Brain (organoid and tissue), 16 donors: ENCODE measurements at places on chromosomes 1 and 21. TPM values are rescaled to one million over a fixed set of nuclear protein-coding genes. Genes with fewer than 3 reads are reported as not detected.

DNA sequence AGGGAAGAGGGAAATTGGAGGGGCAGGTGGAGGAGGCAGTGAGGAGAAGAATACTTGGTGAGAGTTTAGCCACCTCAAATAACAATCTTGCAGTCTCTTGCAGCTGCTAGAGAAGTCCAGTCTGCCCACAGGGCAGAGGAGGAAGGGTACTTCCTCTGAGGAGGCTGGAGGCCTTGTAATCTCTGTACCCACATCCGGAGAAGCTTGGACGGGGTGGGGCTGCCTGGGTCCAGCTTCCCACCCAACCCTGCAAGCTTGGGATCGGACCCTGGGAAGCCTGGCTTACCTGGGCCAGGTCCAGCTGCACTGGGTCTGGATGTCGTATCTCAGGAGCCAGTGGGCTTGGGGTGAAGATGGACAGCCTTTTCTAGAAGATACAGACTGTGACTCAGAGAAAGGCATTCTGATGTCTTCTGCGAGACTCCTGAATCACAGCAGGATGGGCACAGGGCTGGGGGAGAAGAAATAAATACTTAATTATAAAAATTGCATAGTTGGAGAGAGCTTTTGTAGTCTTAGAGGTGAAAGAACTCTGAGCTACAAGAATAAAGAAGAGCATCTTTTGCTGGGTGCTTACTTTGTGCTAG, 111.8 kb upstream of the JUN start:
- DNase-seq: no peak

DNA sequence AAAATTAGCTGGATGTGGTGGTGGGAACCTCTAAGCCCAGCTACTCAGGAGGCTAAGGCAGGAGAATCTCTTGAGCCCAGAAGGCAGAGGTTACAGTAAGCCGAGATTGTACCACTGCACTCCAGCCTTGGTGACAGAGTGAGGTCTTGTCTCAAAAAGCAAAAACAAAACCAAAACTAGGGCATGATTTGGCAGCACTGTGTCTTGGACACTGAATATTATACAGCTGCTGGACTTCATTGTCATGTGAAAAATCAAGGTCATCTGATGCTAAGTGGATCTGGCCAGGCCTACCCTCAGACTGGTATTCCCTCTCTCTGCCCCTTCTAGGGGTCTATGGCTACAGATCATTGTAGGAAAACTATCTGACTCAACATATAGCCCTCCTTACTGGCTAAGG, 55.2 kb upstream of the MRPS6 start:
- no peak for DNase-seq

GRCh38 chr21:35579520-35580293, 480.6 kb downstream of the SETD4 start:
- DNase-seq: no peak

- no peak for DNase-seq
Observed at GRCh38 chr1:59539961-59540681, 243.2 kb downstream of the FGGY start.

DNA sequence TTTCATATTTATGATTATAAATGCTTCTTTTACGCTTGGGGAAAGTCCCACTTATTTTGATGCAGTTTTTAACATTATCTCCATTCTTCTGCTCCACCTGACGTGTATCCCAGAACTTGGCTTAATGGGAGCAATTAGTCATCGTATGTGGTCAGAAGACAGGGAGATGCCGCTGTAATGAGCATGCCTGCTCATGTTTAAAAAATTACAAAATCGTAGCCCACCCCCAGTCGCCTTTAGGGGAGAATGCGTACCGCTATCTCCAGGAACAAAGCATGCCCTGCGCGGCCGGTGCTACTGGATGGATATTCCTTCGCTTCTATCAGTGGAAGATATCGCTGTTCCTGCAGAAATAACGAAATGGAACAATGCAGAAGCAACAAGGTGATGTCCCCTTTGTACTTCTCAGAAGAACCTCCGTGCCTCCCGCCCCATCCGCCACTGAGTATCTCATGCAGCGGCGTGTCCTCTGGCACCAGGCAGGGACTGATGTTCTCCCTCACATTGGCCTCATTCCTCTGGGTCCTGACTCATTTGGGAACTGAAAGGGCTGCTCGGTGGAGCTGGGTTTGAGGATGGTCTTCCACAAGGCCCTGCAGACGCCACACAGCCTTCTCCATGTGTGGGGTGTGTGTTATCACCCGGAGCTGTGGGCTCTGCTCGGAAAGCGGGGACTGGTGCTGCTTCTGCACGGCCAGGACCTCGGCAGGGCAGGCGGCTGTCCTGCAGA, 116.3 kb upstream of the COL6A1 start:
- no peak for DNase-seq

- no peak for DNase-seq
Observed at GRCh38 chr1:36739703-36740289, 257.1 kb upstream of the CSF3R start.

DNA sequence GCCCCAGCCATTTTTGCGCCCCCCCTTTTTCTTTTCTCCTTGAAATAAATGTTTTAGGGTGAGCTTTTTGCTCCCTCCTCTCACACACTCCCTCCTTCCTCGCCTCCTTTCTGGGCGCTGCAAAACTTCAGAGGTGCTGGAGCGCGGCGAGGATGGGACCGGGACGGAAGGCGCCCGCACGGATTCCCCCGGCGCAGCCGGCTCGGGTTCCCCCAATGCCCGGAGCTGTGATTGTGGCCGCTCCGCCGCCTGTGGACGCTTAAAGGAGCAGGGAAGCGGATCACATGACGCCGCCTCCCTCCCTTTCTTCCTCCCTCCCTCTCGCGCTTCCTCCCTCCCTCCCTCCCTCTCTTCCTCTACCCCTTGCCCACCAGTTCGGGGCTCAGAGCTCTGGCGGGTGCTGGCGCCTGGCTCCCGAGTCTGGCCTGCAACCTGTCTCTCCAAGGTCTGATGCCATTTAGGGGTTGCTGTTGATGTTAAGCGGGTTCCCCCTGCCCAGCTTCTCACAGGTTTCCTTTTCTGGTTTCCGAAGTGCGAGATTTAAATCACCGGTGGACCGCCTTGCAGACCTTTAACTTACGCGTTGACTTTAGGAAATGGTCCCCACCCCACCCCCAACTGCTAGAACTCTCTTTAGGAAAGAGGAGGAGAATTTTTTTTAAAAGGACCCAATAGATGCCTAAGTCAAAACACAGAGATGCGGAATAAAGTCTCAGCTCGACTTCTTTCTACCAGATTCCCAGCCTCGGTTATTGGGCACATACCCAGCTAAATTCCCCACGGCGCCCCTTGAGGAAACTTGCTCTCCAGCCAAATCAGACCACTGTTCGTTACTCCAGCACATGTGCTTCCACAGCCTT, at the start of gene WLS:
TSS of gene WLS (minus strand) at position 235 of the 860 bp plus-strand sequence. CDS start at position 11, 224 bp downstream.
- peak; percentile 86 for DNase-seq

DNA sequence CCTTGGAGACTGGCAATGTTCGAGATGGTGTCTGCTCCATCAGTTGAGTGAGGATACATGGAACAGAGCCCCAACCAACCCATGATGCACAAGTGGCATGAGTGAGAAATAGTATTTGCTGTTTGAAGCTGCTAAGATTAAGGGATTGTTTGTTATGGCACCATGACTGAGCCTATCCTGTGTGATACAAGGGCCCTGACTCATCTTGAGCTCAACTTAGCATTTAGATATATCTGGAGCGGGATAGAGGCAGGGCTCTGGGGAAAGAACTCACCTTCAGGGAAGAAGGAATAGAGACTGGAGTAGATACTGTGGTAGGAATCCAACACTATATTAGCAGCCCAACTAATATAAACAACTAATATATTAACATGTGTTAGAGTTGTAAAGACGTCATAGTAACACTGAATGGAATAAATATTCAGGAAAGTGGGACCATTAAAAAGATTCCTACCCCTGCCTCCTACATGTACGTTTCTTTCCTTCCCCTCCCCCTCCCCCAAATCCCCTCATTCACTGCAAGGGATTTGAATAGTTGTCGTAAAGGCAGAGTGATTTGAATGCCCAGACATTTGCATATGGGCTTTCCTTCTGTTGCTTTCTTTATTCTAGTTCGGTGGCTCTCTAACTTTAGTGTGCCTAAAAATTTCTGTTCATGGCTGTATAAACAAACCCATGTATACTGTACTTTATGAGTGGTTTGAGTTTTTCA, 106.6 kb upstream of the POU3F1 start:
- DNase-seq: no peak

GRCh38 chr1:42290130-42290529, 44.9 kb downstream of the FOXJ3 start:
- DNase-seq: no peak

GRCh38 chr1:5658340-5659316, 333.6 kb downstream of the NPHP4 start:
- DNase-seq: no peak

- peak; percentile 29 for DNase-seq
Observed at GRCh38 chr1:53502641-53503432, 43.6 kb downstream of the DMRTB1 start.

Gene TNFRSF4
- 1.2 TPM for polyA plus RNA-seq

Gene GOLT1A
- 4.5 TPM for polyA plus RNA-seq

Gene FAM89A
- polyA plus RNA-seq: 6.2 TPM

Gene CENPL
- polyA plus RNA-seq: 10.2 TPM

Gene CHI3L1
- 47.9 TPM for polyA plus RNA-seq

Gene TMPRSS2
- not detected for polyA plus RNA-seq

Gene IL23R
- not detected for polyA plus RNA-seq
